CMK (cell line): ENCODE measurements at places on chromosomes 4 and X.

- DNase-seq: no peak
These were observed 88.1 kb upstream of the TSPAN5 start for GRCh38 chr4:98746530-98746929.

GRCh38 chrX:23694606-23695005 is 27.3 kb downstream of the PRDX4 start:
- no peak for DNase-seq

DNA sequence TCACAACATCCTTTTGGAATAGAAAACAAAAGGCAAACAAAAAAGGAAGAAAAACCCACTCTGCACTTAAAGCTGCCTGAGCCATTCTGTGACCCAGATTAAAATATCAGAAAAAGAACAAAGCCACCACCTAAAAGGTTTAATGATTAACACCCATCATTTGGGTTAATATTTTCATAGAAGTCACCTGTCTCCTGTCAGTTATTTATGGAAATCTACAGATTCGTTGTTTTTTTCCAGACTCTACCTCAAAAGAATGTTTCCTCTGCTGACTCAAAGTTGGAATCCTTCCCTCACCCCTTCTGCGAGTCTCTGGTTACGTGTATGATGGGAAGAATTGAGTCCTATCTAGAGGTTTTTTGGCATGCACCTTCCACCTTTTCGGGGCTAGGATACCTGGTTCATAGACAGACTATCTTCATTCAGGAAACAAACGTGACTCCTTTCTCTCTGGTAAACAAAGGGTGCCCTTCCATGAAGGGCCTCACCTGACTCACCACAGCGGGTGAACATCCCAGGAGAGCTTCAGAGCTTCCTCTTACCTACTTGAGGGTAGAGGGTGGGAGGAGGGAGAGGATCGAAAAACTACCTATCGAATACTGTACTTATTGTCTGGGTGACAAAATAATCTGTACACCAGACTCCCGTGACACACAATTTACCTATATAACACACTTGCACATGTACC is 19.6 kb upstream of the CA5B start:
- DNase-seq: no peak

GRCh38 chrX:39875834-39876628 is 221.7 kb downstream of the BCOR start:
- DNase-seq: no peak

DNA sequence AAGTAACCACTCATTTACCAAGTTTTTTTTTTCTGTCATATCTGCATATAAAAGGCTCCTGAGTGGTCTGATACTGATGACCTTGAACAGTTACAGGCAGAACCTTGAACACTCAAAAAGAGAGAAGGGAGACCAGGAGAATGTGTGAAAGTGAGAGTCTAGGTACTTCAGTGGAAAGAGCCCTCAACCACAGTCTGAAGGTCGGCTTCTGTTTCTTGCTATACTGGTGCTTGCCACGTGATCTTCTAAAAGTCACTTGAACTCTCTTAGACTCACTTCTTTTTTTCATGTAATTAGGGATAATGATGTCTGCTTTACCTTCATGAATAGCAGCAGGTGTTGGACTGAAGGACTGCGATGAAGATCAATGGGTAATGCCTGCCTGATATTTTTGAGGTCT is 22.8 kb downstream of the GABRB1 start:
- no peak for DNase-seq

GRCh38 chr4:3682236-3683076 is 83.7 kb upstream of the ADRA2C start:
- no peak for DNase-seq

DNA sequence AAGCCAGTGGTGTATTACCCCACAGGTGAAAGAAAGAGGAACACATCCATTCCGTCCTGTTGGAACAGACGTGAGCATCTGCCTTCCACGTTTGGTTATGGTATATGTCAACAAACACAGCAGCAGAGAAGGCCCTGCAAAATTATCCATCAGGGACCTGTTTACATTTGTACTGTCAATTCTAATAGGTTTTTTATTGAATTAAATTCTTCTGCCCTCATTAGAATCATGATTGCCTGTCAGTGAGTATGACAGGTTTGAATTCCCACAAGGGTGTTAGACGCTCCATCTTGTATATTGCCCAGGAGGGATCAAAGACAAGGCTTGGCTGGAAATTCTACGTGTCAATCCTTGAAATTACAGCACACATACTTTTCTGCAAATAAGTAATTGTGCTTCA is 339.9 kb upstream of the NOCT start:
- DNase-seq: no peak

DNA sequence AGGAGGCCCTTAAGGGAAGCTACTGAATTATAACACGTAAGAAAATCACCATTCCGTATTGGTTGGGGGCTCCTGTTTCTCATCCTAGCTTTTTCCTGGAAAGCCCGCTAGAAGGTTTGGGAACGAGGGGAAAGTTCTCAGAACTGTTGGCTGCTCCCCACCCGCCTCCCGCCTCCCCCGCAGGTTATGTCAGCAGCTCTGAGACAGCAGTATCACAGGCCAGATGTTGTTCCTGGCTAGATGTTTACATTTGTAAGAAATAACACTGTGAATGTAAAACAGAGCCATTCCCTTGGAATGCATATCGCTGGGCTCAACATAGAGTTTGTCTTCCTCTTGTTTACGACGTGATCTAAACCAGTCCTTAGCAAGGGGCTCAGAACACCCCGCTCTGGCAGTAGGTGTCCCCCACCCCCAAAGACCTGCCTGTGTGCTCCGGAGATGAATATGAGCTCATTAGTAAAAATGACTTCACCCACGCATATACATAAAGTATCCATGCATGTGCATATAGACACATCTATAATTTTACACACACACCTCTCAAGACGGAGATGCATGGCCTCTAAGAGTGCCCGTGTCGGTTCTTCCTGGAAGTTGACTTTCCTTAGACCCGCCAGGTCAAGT is 6.9 kb upstream of the MSANTD1 start:
- no peak for DNase-seq

DNA sequence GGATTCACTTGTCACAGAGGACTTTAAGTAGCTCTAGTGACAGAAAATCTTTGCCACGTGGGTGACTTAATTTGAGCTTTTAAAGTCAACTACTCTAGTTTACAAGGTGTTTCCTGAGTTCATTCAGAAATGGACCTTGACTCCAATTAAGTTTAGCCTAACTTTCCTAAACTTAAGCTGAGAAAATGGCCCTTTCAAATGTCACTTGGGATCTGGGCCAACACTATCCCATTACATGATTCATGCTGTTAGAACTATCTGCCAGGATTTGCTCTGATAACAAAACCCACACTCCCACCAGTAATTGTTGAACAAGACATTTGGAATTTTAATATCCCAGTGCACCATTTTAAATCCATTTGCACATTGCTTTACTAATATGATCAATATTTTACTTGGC is 40.8 kb downstream of the C4orf46 start:
- no peak for DNase-seq

GRCh38 chr4:54695337-54695736 is 37.6 kb downstream of the KIT start:
- DNase-seq: no peak

GRCh38 chr4:10734697-10735096 is 50.1 kb upstream of the CLNK start:
- DNase-seq: no peak

DNA sequence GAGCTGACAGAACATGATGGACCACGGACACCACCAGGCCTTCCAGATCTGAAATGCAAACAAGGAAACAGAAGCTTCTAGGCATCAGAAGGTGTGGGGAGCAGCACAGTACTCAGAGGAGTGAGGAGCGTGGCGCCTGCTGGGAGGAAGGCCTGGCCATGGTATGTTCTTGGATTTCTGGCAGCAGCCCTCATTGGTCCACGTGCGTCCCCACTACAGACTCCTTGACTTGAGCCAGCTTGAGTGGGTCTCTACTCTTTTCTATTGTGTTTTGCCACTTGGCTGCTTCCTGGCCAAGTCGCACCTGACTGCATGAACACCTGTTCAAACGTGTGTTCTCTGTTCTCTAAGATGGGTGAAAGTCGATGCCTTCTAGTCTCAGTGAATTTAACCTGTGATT is 18.0 kb downstream of the ZNF275 start:
- DNase-seq: no peak

GRCh38 chr4:1380368-1381151 is 25.7 kb downstream of the NKX1-1 start:
- no peak for DNase-seq

DNA sequence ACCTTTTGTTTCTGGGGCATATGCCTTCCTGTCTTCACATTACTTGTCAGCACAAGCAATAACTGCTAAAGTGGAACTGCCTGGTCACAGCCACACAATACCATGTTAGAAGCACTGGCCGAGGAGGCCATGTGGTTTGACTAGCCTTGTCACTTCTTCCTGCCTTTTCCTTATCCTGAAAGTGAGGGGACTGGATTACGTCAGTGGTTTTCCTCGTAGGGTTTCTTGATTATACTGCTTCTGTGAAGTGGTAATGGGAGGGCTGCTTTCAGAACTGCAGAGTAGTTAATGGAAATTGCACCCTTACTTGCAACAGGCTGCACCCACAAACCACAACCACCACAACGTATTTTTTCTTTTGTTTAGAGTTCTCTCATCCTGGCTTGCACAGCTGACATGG is 26.6 kb downstream of the ZRSR2 start:
- DNase-seq: no peak

DNA sequence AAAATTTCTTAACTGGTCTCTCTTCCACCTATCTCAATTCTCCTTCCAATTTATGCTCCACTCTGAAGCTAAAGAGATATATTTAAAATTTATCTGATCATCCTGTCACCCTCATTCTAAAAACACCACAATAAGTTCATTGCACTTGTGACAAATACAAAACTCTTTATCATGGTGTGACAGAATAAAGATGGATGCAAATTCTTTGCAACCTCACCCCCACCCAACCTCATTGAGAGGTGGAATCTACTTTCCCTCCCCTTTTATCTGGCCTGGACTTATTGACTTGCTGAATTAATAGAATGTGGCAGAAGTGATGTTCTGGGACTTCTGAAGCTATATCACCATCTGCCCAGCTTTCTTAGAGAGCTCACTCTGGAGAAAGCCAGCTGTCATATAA is 46.5 kb downstream of the IDS start:
- no peak for DNase-seq

GRCh38 chrX:10077425-10078188 is 79.2 kb upstream of the CLCN4 start:
- no peak for DNase-seq

- no peak for DNase-seq
These were observed 714.9 kb downstream of the GRXCR1 start for GRCh38 chr4:43607400-43607799.

DNA sequence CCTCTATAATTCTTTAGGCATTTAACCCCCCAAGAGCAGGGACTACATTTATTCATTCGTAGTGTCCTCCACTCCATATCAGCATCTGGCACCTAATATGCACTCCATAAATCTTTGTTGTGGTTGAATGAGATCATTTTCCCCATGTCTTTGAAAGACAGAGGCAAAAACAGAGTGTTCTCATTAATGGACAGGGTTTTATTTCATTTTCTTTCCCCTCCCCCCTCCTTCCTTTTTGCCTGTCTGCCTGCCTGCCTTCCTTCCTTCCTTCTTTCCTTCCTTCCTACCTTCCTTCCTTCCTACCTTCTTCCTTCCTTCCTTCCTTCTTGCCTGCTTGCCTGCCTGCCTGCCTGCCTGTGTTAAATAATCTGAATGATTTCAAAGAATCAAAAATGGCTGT is 83.2 kb downstream of the SHROOM3 start:
- no peak for DNase-seq

- no peak for DNase-seq
These were observed 473.4 kb downstream of the PCDH7 start for GRCh38 chr4:31193521-31193920.

DNA sequence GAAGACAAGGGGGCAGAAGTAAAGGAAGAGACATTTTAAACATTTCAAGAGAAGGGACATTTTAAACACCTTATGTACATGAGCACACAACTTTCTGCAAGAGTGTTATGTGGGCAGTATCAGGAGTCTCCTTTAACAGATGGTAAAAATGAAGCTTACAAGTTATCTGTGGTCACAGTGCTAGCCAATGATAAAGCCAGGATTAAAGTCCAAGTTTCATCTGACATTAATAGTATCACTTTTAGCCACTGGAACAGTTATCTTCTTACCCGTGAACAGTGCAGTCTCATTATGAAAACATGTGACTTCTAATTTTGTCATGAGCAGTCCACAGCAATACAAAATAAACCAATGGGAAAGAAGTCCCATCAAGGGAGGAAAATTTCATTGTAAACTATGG is 627.9 kb upstream of the AGA start:
- no peak for DNase-seq

- no peak for DNase-seq
These were observed 112.8 kb downstream of the AFAP1 start for GRCh38 chr4:7826909-7827306.

GRCh38 chrX:133627673-133628072 is 212.4 kb upstream of the GPC4 start:
- no peak for DNase-seq

DNA sequence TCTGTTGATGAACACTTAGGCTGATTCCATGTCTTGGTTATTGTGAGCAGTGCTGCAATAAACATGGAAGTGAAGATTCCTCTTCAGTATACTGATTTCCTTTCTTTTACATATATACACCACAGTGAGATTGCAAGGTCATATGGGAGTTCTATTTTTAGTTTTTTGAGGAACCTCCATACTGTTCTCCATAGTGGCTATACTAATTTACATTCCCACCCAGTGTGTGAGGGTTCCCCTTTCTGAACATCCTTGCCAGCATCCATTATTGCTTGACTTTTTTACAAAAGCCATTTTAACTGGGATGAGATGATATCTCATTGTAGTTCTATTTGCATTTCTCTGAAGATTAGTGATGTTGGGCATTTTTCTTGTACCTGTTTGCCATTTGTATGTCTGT is 80.5 kb upstream of the GALNT7 start:
- no peak for DNase-seq

DNA sequence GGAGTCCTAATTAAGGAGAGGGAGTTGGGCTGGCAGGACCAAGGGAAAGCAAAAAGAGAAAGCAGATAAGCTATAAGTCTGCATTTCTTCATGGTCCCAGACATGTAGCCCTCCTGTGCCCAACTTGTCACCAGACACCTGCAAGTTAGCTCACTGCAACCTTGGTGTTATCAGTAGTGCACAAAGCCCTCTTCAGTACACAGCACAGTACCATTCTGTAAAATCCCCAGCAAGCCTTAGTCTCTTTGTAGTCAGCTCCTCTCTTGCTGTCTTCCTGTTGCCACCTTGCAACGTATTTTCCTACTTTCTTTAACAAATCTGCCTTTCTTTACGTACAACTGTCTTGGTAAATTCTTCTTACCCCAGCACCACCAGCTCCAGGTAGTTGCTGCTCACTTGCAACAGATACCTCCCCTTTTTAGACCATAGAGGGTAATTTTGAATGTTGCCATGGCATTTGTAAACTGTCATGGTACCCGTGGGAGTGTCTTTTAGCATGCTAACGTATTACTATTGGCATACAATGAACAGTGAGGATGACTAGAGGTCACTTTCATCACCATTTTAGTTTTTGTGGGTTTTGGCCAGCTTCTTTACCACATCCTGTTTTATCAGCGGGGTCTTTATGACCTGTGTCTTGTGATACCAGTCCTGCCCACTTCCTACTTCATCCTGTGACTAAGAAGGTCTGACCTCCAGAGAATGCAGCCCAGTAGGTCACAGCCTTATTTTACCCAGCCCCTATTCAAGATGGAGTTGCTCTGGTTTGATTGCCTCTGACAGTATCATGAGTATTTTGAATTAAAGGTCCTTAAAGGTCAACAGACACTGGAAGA is 28.3 kb upstream of the AP1S2 start:
- peak; percentile 11 for DNase-seq

- no peak for DNase-seq
These were observed 4.3 kb upstream of the SHROOM2 start for GRCh38 chrX:9781941-9782340.
